ENCODE measurements at places on chromosomes 6 and 20. TPM values are rescaled to one million over a fixed set of nuclear protein-coding genes. Genes with fewer than 3 reads are reported as not detected.

DNA sequence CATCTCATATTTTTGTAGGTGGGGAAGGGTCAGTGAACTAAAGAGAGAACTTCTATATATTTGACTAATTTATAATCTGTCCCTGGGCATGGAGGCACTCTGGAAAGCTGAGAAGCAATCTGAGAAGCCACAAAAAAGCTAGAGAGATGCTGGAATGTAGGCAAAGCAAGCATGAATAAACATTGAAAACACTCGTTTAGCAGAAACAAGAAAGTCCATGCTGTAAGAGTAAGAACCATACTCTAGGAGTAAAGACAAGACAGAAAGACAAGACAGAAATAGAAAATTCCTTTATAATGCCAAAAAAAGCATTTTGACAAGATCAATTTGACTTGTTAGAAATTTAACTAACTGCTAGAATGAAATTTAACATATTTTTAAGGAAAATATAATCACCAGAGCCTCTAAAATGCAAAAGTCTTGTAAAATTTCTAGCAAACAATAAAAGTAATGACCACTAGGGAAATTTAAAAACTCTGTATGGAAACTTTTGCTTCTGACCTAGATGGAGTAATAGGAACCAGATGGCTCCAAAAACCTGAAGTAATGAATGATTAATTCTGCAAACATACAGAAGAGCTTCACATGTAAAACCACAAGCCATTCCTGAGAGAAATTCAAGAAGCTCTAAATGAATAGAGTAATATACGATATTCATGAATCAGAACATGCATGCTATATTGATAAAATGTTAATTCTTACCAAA lies 625.7 kb upstream of the PTCHD4 start:
- DNase-seq, result no peak

GRCh38 chr20:54843865-54844264 lies 368.5 kb downstream of the DOK5 start:
- no peak for DNase-seq

GRCh38 chr6:125267806-125268523 lies 33.8 kb downstream of the HDDC2 start:
- DNase-seq, result no peak

GRCh38 chr6:39653612-39654011 lies 71.6 kb downstream of the KIF6 start:
- DNase-seq, result no peak

DNA sequence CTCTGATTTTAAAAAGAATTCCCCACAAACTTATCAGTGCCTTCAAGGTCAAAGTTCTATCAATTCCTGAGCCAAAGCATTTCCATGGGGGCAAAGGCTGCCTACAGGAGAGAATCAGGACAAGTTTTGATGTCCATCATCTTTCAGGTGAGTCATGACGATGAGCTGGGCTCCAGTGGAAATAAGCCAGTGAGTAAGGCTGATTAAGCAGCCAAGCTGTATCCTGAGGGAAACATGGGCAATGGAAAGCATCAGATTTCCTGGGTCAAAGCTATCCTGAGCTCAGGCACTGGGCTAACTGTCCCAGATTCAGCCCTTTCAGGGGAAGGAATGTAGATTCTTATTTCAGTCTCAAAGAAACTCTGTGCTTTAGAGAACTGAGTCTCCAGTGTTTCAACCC lies 377.4 kb downstream of the CD109 start:
- no peak for DNase-seq

GRCh38 chr6:11609324-11610071 lies 71.9 kb downstream of the TMEM170B start:
- DNase-seq, result no peak

DNA sequence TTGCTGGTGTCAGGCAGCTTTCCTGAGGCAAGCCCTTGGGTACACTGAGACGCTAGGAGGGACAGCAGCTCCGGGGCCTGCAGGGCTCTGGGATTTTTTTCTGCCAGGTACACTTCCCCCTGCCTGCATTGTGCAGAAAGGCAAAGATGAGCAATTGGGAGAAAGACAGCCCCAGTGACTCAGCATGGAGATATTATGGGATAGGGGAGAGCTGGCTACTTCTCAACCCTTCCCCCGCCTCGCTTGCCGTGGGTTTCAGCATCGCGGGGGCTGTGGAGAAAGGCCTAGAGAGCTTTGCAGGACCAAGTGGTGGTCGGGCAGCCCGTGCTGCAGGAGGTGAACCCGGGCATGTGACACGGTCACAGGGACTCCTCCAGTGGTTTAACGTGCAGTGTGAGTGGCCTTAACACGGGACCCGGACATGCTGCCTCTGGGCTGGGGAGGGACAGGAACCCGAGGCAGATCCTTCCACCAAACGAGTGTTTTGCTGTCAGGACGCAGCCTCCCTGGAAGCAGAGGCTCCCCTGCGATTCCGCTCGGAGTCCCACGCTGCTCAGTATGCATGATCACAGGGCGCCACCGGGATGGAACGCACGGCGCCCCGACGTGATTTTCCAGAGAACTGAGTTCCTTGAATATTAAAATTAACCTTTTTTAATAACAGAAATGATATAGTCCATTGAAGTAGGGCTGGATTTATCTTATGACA lies 139.9 kb downstream of the CDH4 start:
- DNase-seq, result no peak

- DNase-seq, result no peak
These were observed 45.9 kb downstream of the ASXL1 start for GRCh38 chr20:32404017-32404416.

DNA sequence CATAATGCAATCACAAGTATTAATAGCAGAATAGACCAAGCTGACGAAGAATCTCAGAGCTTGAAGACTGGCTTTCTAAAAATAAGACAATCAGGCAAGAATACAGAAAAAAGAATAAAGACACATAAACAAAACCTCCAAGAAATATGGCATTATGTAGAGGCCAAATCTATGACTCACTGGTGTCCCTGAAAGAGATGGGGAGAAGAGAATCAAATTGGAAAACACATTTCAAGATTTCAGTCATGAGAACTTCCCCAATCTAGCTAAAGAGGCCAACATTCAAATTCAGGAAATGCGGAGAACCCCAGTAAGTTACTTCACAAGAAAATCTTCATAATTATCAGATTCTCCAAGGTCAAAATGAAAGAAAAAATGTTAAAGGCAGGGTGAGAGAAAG lies 69.0 kb upstream of the PDE7B start:
- DNase-seq, result no peak

The HMGCLL1 gene
- polyA plus RNA-seq, result 3.7 TPM

DNA sequence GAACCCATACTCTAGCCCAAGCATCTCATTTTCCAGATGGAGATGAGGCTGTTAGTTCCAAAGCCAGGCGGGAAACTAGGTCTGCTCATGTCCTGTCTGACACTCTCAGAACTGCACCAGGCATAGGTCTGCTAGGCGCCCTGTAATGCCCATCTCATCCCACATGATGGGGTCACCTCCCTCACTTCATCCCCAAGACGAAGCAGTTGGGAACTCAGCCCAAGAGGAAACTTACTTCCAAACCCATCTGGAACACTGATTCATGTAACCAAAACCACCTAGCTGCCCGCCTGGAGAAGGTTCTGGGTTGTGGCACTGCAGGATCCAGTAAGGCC lies 119.4 kb upstream of the PRND start:
- no peak for DNase-seq

DNA sequence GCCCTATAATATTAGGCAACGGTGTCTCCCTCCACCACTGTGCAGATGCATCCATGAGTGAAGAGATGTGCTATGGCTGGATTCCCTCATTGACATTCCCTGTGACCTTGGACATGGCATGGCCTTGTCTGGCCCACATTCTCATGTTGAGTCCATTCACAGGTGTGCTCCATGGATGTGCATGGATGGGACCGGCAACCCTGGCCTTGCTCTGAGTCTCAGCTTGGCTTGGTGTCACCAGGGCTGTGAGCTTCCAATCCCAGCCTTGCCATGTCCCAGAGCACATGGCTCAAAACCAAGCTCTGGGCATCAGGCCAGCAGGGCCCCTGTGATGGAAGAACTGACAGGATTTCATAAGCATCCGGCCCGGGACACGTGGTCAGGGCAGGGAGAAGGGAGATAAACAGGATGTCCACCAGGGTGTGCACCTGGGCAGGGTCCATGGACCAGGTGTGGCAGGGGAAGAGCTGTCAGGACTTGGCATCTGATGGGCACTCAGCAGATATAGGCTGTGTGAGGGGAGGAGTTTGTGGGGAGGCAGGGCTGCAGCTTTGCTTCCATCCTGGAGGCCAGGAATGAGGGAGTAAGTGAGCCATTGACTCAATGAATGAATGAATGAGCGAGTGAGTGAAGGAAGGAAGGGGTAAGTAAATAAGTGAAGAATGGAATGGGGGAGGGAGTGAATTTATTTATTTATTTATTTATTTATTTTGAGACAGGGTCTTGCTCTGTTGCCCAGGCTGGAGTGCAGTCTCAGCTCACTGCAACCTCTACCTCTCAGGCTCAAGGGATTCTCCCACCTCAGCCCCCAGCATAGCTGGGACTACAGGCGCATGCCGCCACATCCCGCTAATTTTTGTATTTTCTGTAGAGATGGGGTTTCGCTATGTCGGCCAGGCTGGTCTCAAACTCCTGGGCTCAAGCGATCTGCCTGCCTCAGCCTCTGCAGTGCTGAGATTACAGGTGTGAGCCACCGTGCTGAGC lies 15.7 kb downstream of the NRSN2 start:
- no peak for DNase-seq

All from right renal cortex interstitium (tissue), 3 donors.